Karpas-422 (cell line): ENCODE measurements at places on chromosomes 1 and 21. TPM values are rescaled to one million over a fixed set of nuclear protein-coding genes. Genes with fewer than 3 reads are reported as not detected.
A peak's percentile ranks its signal among the peaks of the same experiment; 100 is the strongest.

Gene CLCA2
- total RNA-seq, result not detected in 2 replicates

Gene OLFML3
- 0.18 and 0.26 TPM in 2 replicates for total RNA-seq

Gene NUCKS1
- 36.4 and 56.9 TPM in 2 replicates for total RNA-seq

Gene S100A4
- total RNA-seq, result 1.2 TPM in 1 of 2 replicates, not detected in the other

Gene LEFTY2
- total RNA-seq, result not detected in 2 replicates

Gene AGT
- not detected in 2 replicates for total RNA-seq

Gene THEM4
- total RNA-seq, result 51.8 and 87.8 TPM in 2 replicates

Gene POLR3C
- total RNA-seq, result 33.4 and 57.7 TPM in 2 replicates

Gene CR1L
- not detected in 2 replicates for total RNA-seq

Gene ATP1A4
- not detected in 2 replicates for total RNA-seq

Gene RPE65
- not detected in 2 replicates for total RNA-seq

- H3K27me3 ChIP-seq, result no peaks in the 10 kb centered on the region
- DNase-seq, result no peak
- no peak overlapping the region for H3K4me3 ChIP-seq
- no peaks in the 10 kb centered on the region for H3K36me3 ChIP-seq
These were observed 127.8 kb downstream of the RERE start for GRCh38 chr1:8689431-8690252.

- no peak overlapping the region for H3K27ac ChIP-seq
- H3K27me3 ChIP-seq, result no peaks in the 10 kb centered on the region
- H3K4me3 ChIP-seq, result no peak overlapping the region
- no peaks in the 10 kb centered on the region for H3K36me3 ChIP-seq
- DNase-seq, result no peak
These were observed 74.4 kb upstream of the TMPRSS2 start for GRCh38 chr21:41582298-41582840.

GRCh38 chr1:40308036-40308727 lies 8.9 kb downstream of the COL9A2 start:
- H3K36me3 ChIP-seq, result no peaks in the 10 kb centered on the region
- no peak for DNase-seq
- H3K4me1 ChIP-seq, result peaks cover 30% of the 10 kb centered on the region
- no peaks in the 10 kb centered on the region for H3K27me3 ChIP-seq

DNA sequence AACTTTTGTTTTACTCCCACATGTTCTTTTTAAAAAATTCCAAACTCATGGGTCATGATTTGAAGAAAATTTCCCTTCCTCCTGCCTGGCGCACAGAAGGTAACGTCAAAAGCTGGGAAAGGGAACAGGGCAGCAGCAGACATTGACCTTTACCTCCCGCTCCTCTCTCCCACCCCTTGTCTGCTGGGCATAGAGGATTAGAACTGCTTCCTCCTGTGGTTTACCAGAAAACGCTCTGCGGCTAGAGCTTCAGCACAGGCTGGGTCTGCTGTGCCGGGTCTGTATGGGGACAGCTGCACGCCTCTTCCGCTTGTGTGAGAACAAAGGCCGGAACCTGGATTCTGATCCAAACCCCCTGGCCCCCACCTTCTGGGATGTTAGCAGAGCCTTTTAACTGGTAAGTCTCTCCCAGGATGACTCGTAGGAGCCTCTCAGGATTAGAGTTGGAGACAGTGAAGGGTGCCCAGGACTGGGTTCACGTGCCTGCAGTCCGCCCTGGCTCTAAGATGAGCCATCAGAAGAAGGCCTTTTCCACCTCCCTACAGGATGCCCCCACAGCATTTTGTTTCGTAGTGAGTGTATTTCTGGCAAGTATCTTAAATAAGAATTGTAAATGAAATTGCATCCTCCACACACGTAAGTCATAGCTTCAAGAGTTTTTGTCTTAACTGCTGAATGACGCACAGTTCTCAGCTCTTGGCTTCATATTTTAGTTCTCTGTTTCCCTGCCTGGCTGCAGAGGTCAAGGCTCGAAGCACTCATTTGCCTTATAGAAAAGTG lies 5.2 kb downstream of the H6PD start:
- peaks cover 12% of the 10 kb centered on the region for H3K4me1 ChIP-seq
- H3K36me3 ChIP-seq, result no peaks in the 10 kb centered on the region

- no peaks in the 10 kb centered on the region for H3K4me1 ChIP-seq
- no peaks in the 10 kb centered on the region for H3K36me3 ChIP-seq
- no peak for DNase-seq
- H3K27me3 ChIP-seq, result no peaks in the 10 kb centered on the region
These were observed 14.6 kb upstream of the JAK1 start for GRCh38 chr1:64980745-64981600.

- H3K36me3 ChIP-seq, result no peaks in the 10 kb centered on the region
- H3K4me1 ChIP-seq, result peaks cover 13% of the 10 kb centered on the region
- no peaks in the 10 kb centered on the region for H3K27me3 ChIP-seq
- H3K4me3 ChIP-seq, result no peak overlapping the region
- no peak for DNase-seq
- no peak overlapping the region for H3K27ac ChIP-seq
These were observed 24.9 kb downstream of the LDLRAP1 start for GRCh38 chr1:25568090-25568833.

- no peaks in the 10 kb centered on the region for H3K27me3 ChIP-seq
- no peak for DNase-seq
- no peak overlapping the region for H3K4me3 ChIP-seq
- no peaks in the 10 kb centered on the region for H3K4me1 ChIP-seq
- no peak overlapping the region for H3K27ac ChIP-seq
- no peaks in the 10 kb centered on the region for H3K36me3 ChIP-seq
These were observed 121.1 kb upstream of the CAMK1G start for GRCh38 chr1:209462433-209462832.

DNA sequence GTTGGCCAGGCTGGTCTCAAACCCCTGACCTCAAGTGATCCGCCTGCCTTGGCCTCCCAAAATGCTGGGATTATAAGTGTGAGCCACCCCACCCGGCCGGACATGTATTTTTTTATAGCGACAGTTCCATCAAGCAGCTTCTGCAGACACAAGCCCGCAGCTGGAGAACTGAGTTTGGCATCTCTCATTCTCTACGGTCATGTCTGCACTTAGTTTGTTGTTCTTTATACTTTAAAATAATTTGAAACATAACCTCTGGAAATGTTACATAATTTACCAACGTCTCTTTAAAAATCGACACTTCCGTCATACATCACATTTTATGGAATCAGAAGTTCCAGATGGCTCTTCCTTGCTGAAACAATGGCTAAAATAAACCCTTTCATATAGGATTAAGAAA lies 183.6 kb downstream of the DYRK1A start:
- no peak overlapping the region for H3K27ac ChIP-seq
- DNase-seq, result no peak
- no peaks in the 10 kb centered on the region for H3K27me3 ChIP-seq
- H3K4me3 ChIP-seq, result no peak overlapping the region

- no peak overlapping the region for H3K4me3 ChIP-seq
- no peak for DNase-seq
- peaks cover 8% of the 10 kb centered on the region for H3K4me1 ChIP-seq
These were observed 785.1 kb downstream of the LTN1 start for GRCh38 chr21:28207436-28208173.

- DNase-seq, result no peak
- H3K27me3 ChIP-seq, result no peaks in the 10 kb centered on the region
- no peaks in the 10 kb centered on the region for H3K36me3 ChIP-seq
- no peak overlapping the region for H3K4me3 ChIP-seq
- H3K27ac ChIP-seq, result no peak overlapping the region
These were observed 351.1 kb upstream of the AJAP1 start for GRCh38 chr1:4303303-4303702.

- H3K4me3 ChIP-seq, result no peak overlapping the region
- H3K27me3 ChIP-seq, result no peaks in the 10 kb centered on the region
- H3K27ac ChIP-seq, result no peak overlapping the region
- peaks cover 31% of the 10 kb centered on the region for H3K4me1 ChIP-seq
- H3K36me3 ChIP-seq, result no peaks in the 10 kb centered on the region
- DNase-seq, result no peak
These were observed 40.3 kb downstream of the LRRC8C start for GRCh38 chr1:89673251-89673650.

GRCh38 chr21:36835383-36835795 lies 131.1 kb downstream of the HLCS start:
- DNase-seq, result no peak
- H3K27me3 ChIP-seq, result no peaks in the 10 kb centered on the region
- no peak overlapping the region for H3K27ac ChIP-seq
- H3K4me3 ChIP-seq, result no peak overlapping the region
- no peaks in the 10 kb centered on the region for H3K36me3 ChIP-seq

DNA sequence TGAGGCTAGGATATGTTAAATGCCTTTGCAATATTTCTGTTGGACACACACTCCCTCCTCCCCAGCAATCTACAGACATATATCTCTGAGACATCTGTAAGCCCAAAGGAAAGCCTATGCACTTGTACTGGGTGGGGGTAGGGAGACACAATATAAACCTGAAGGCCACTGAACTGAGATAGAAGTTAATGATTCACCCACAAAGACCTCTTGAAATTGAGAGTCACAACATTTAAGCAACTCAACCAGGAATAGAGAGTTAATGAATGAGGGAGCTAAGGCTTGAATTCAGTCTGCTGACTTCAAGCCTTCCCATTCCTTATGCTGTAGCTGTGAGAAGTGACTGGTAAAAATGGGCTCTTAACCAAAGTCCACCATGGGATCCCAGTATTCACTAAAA lies 5.0 kb downstream of the OR10J1 start:
- no peaks in the 10 kb centered on the region for H3K4me1 ChIP-seq
- H3K36me3 ChIP-seq, result no peaks in the 10 kb centered on the region
- H3K27me3 ChIP-seq, result no peaks in the 10 kb centered on the region
- no peak for DNase-seq

DNA sequence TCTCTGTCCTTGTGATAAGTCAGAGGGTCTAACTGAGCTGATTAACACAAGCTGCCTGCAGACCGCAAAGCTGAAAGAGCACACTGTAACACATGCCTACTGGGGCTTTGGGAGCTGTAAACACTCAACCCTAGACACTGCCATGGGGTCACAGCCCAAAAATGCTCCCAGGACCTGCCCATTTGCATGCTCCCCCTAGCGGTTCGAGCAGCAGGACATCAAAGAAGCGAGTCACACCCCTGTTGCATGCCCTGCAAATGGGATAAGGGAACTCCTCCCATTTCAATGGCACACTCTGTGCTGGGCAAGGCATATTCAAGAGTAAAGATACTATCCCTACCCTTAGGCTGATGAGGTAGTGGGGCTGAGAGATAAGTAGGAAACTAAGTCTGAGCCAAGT lies 22.8 kb downstream of the LCE3E start:
- no peak overlapping the region for H3K4me3 ChIP-seq
- DNase-seq, result peak; percentile 67
- H3K4me1 ChIP-seq, result no peaks in the 10 kb centered on the region
- no peaks in the 10 kb centered on the region for H3K27me3 ChIP-seq
- no peaks in the 10 kb centered on the region for H3K36me3 ChIP-seq
- H3K27ac ChIP-seq, result no peak overlapping the region

DNA sequence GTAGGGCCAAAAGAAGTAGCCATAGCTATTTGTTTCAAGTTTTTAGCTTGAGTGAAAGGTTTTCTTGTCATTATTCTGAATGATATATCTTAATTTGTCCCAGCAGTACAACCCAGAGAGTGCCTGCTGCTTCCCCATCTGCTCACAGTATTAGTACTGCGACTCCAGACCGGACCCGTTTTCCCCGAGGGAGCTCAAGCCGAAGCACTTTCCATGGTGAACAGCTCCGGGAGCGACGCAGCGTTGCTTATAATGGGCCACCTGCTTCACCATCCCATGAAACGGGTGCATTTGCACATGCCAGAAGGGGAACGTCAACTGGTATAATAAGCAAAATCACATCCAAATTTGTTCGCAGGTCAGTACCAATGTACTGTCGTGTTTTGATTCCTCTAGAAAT lies 37.2 kb upstream of the C1orf115 start:
- no peak overlapping the region for H3K27ac ChIP-seq
- no peak for DNase-seq
- no peaks in the 10 kb centered on the region; the same call in 1 of the 2 replicates for H3K4me1 ChIP-seq
- H3K36me3 ChIP-seq, result no peaks in the 10 kb centered on the region
- H3K4me3 ChIP-seq, result no peak overlapping the region

- H3K36me3 ChIP-seq, result no peaks in the 10 kb centered on the region
- no peak overlapping the region for H3K4me3 ChIP-seq
- no peaks in the 10 kb centered on the region for H3K27me3 ChIP-seq
- no peak for DNase-seq
- H3K4me1 ChIP-seq, result no peaks in the 10 kb centered on the region
- H3K27ac ChIP-seq, result no peak overlapping the region
These were observed 9.2 kb upstream of the XCL2 start for GRCh38 chr1:168552961-168553360.

DNA sequence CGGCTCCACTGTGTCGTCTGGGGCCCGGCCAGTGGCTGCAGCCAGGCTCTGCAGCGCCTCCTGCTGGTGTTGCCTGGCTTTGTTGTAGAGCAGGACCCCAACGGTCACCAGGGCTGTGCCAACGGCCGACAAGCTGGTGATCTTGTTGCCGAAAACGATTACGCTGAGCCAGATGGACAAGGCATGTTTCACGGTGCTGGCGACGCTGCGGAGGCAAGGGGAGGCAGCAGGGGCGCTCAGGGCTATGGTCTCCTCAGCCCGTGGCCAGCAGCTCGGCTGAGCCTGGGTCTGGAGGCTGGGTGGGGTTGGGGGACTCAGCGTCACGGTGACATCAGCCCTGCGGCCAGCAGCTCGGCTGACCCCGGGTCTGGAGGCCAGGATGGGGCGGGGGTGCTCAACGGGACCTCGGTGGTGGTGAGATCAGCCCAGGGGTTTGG lies 7.0 kb upstream of the CDK11B start:
- H3K4me3 ChIP-seq, result no peak overlapping the region
- no peak for DNase-seq
- H3K27me3 ChIP-seq, result no peaks in the 10 kb centered on the region
- H3K27ac ChIP-seq, result no peak overlapping the region
- peaks cover 4% of the 10 kb centered on the region for H3K4me1 ChIP-seq
- no peaks in the 10 kb centered on the region; the same call in 1 of the 2 replicates for H3K36me3 ChIP-seq

GRCh38 chr1:244460197-244460596 lies 876 bp upstream of the CATSPERE start:
- DNase-seq, result peak; percentile 58
- H3K4me1 ChIP-seq, result peaks cover 17% of the 10 kb centered on the region
- peak overlapping the region; percentile 66; the same call in 1 of the 2 replicates for H3K4me3 ChIP-seq
- H3K27me3 ChIP-seq, result no peaks in the 10 kb centered on the region
- H3K27ac ChIP-seq, result no peak overlapping the region
- H3K36me3 ChIP-seq, result no peaks in the 10 kb centered on the region
